ENCODE measurements at places on chromosomes 2 and 18.

GRCh38 chr2:218859556-218859987, at the start of gene WNT6:
Gene WNT6, plus strand, starts transcription at chr2:218859805. Its CDS starts 233 bp downstream, at chr2:218860038.
- DNase-seq, result no peak

DNA sequence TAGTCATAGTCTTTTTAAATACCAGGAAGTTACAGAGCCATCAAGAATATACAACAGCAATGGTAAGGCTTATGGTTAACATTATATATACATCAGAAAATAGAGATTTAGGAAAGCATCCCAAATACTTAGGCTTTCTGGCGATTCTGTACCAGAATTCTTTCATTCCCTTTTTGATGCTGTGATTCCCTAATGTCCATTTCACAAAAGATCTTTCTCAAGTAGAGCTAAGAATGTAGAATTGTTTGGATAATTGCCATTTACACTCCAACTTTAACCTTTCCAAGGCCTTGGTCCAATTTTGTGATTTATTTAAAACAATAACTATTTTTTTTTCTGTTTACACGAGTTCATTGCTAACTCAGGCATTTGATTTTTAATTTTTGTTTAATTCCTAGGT, 422.2 kb downstream of the MTX2 start:
- no peak for DNase-seq

GRCh38 chr2:236575510-236575909, 5.9 kb downstream of the ACKR3 start:
- no peak for DNase-seq

- no peak for DNase-seq
These were observed 270.0 kb upstream of the RAB12 start for GRCh38 chr18:8339210-8339609.

- DNase-seq, result no peak
These were observed 10.9 kb downstream of the FEZ2 start for GRCh38 chr2:36587101-36587500.

DNA sequence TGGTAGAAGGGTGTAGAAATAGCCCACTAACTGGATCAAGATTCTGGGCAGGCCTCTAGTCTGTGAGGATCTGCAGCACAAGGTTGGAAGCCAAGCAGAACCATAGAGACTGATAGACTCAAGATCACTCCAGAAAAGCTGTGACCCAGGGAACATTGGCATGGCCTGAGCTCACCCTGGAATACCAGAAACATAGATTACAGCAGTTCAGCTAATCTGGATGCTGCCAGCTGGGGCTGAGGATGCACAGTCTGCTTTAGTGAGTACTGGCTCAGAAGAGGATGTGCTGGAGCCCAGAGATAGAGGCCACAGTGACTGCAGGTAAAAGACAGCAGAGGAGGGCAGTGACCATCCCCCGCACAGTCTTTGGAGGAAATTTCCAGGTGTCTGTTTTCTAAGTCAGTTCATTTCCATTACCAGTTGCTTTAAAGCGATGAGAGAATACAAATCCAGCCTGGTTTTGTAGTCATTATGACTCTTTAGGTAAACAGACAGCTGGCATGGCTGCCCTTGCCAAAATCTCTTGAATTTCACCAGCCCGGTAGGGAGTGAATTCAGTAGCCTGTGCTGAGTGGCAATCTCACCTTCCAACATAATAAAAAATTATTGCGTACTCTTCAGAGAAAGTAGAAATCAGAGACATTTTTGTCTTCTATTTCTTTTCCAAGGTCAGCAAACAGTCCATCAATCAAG, 119.2 kb downstream of the ANTXR1 start:
- DNase-seq, result no peak
